ENCODE measurements at places on chromosomes 3 and 15.

DNA sequence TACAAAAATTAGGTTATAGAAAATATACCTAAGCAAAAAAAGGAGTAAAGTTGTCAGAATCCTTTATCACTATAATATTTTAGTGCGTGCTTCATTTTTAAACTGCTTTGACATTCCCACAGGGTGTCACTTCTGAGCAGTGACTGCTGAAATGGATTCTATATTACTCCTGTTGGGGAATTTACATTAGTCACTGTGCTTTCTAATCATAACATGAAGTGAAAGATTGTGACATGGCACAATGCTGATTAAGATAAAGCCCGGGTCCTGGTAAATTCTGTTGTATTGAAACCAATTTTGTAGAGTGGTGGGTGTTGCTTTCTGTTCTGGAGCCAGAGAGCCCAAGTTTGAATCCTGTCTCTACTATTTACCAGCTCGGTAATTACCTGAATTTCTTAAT is 36.4 kb upstream of the EHHADH start:
- DNase-seq, result no peak

- DNase-seq, result no peak
These were observed 83.4 kb downstream of the NEK11 start for GRCh38 chr3:131110087-131110486.

DNA sequence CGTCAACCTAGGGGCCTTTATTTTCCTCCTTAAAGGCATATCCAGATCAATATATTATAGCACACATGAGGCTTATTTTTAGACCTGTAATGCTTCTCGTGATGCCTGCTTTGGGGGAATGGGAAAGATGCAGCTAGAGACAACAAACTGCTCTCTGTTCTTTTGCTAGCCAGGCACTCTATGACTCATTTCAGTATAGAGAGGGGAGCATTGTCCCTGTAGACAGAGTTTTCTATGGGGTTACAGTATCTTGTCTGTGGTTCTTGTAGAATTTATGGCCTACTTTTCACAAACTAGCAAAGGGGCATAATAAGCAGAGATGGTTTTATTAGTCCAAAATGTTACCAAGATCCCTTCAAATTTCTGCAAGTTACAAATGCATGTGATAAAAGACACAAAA is 305.6 kb downstream of the LSAMP start:
- DNase-seq, result no peak

DNA sequence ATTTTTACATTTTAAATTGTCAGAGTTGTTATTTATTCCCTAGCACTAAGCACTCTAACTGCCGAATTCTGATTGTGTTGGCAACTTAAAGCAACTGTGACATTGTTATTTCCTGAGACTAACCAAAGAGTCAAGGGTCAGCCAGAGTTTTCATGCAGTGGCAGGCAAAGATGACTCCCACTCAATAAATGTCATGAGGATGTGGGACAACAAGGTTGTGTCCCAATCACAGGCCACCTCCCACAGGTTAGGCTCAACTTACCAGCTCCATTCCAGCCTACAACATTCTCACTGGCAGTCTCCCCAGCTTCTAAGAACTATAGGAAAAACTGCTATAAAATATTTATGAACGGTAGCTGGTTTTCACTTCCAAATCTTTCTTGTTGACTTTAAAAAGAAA is 80.1 kb downstream of the RSL24D1 start:
- DNase-seq, result no peak

DNA sequence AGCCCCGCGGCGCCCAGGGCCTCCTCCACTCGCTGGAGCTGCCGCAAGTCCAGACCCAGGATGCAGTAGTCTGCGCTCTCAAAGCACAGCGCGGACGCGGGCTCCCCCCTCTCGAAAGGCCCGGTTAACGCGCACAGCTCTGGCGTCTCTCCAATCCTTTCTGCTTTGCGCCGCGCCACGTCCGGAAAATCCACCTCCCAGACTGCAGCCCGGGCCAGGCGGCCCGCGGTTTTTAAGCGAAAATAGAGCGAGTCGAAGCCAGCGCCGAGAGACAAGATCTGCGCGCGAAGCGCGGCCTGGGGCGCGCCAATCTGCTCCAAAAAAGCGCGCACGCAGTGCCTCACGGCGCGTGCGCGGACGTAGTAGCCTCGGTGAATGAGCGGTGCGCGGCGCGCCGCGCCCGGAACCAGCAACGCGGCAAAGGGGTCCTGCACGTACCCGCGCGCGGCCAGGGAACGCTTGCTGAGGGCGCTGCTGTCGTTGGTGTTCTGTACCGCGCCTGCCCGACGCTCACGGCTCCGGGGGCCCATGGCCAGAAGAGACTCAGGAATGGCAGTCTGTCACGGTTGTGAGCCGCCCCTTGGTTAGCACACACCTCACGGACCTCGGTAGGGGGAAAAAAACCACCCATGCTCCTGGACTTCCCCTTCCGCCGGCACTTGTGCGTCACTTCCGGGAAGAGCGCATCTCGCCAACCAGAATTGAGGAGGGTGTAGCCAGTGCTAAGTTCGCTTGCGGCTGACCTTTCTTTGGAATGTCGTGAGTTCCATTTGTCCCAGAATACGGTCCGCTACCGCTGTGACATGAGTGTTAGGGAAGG is at the start of gene LCMT2:
LCMT2 (minus strand) TSS at position 614 of the 820 bp plus-strand sequence; CDS start at position 530, 84 bp downstream.
- peak; percentile 78 for DNase-seq

- DNase-seq, result no peak
These were observed 72.6 kb upstream of the ZBED2 start for GRCh38 chr3:111667621-111668239.

- DNase-seq, result no peak
These were observed 165.2 kb downstream of the RORA start for GRCh38 chr15:61063875-61064320.
